Neural progenitor cell (in vitro differentiated cells): ENCODE measurements at places on chromosomes 3 and 15. TPM values are rescaled to one million over a fixed set of nuclear protein-coding genes. Genes with fewer than 3 reads are reported as not detected.

DNA sequence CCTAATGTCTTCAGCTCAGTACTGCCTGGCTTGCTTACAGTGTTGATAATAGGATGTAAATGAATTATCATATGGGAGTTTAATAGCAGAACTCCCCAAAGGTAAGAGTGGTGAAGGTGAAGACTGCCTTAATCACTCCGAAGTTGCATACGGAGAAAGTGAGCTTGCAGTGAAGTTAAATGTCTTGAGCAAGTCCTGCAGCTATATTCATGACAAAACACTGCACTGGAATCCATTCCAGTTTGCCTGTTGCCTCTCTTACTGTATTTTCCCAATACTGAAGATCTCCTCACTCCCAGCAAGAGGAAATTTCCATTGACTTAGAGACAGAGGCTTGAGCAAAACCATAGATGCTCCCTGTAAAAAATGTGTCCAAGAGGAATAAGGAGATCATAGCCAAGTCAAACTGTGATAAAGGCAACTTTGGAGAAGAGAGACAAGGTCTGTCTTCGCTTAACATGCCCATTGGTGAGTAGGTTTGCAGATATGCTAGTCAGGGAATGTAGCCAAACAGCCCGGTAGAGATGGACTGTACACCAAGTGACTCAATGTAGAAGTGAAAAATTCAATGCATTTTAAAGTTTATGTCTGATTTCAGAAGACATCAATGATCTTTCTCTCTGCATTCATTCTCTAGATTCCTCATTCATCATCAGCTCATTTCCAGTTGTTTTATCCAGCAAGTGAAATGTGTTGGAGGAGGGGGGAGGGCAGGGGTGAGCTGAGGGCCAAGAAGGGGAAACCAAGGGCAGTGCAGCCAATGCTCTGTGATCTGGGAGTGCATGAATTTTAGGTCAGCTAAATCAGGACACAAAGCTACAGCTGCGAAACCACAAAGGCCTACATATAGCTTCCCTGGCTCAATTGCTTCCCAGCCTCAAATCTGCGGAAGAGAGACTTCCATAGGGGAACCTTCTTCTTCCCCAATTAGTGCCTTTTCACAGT lies 667.1 kb upstream of the NR2F2 start:
- no peak for DNase-seq
- no peaks in the 10 kb centered on the region for H3K27me3 ChIP-seq
- peaks cover 24% of the 10 kb centered on the region for H3K4me1 ChIP-seq
- H3K36me3 ChIP-seq: no peaks in the 10 kb centered on the region
- no peak overlapping the region for H3K4me3 ChIP-seq
- H3K27ac ChIP-seq: no peak overlapping the region

The CRTC3 gene
- 4.9 and 7.4 TPM in 2 replicates for total RNA-seq

The EFCAB12 gene
- 0.13 and 0.22 TPM in 2 replicates for total RNA-seq

- no peak overlapping the region for H3K27ac ChIP-seq
- no peak for DNase-seq
- H3K4me1 ChIP-seq: peaks cover 12% of the 10 kb centered on the region
- H3K36me3 ChIP-seq: no peaks in the 10 kb centered on the region
- H3K4me3 ChIP-seq: no peak overlapping the region
These were observed 30.5 kb downstream of the ITGB5 start for GRCh38 chr3:124856677-124857076.

GRCh38 chr15:34616613-34617012 lies 33.2 kb upstream of the GOLGA8B start:
- peaks cover 11% of the 10 kb centered on the region for H3K27me3 ChIP-seq
- DNase-seq: no peak

GRCh38 chr3:155244216-155244615 lies 49.3 kb downstream of the STRIT1 start:
- no peak overlapping the region for H3K4me3 ChIP-seq
- H3K36me3 ChIP-seq: no peaks in the 10 kb centered on the region
- no peak for DNase-seq

The NANOGP8 gene
- total RNA-seq: 1.5 TPM in 1 of 2 replicates, not detected in the other

DNA sequence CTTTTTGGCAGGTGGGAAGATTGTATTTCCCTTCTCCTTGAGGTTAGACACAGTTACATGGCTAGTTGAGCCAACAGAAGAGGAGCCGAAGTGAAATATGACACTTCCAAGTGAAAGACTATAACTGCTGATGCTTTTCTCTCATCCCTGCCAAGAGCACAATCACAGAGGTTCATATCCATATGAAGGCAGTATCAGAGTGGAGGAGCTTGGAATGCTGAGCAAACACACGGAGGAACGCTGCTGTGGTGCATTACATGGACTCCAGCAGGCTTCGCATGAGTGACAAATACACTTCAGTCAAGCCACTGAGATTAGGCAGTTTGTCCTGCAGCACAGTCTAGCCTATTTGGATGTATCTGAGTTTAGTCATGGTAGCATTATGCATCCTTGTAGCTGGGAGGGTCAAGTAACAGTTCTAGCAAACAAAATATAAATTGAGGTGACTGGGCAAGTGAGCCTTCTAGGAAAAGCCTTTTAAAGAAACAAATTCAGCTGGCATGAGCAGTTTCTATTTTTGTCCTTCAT lies 5.4 kb downstream of the IQCF6 start:
- H3K27me3 ChIP-seq: no peaks in the 10 kb centered on the region
- H3K36me3 ChIP-seq: no peaks in the 10 kb centered on the region
- no peak for DNase-seq
- H3K4me3 ChIP-seq: no peak overlapping the region
- H3K4me1 ChIP-seq: no peaks in the 10 kb centered on the region
- H3K27ac ChIP-seq: no peak overlapping the region

The SI gene
- not detected in 2 replicates for total RNA-seq

- no peaks in the 10 kb centered on the region for H3K4me1 ChIP-seq
- no peaks in the 10 kb centered on the region for H3K36me3 ChIP-seq
- H3K4me3 ChIP-seq: no peak overlapping the region
- H3K27me3 ChIP-seq: no peaks in the 10 kb centered on the region
- H3K27ac ChIP-seq: no peak overlapping the region
- DNase-seq: no peak
These were observed 151.8 kb downstream of the KCNAB1 start for GRCh38 chr3:156271995-156272719.

The ZMYND10 gene
- 0.37 and 1.7 TPM in 2 replicates for total RNA-seq

The SHC4 gene
- 1.9 and 2.2 TPM in 2 replicates for total RNA-seq

GRCh38 chr3:78605178-78605577 lies 1162.6 kb downstream of the ROBO1 start:
- H3K27ac ChIP-seq: peak overlapping the region; percentile 53
- H3K4me3 ChIP-seq: no peak overlapping the region
- no peaks in the 10 kb centered on the region for H3K4me1 ChIP-seq

DNA sequence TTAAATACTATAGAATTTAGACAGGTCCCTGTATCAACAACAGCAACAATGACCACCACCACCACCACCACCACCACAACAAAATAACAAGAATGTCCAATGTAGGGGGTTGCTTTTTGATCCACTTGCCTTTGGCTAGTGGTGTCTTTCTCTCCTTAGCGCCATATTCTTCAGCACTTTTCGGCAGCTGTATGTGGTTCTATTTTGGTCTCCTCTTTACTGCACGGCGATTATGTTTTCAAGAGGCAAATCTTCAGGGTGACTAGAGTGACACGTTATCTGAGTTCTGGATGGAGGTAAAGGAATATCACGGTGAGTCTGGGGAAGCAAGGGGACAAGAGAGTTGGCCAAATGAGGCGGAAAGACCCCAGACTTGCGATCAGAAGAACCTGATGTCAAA lies 56.1 kb downstream of the ST6GAL1 start:
- H3K27me3 ChIP-seq: no peaks in the 10 kb centered on the region
- no peaks in the 10 kb centered on the region for H3K4me1 ChIP-seq
- H3K4me3 ChIP-seq: no peak overlapping the region
- no peak for DNase-seq
- no peaks in the 10 kb centered on the region for H3K36me3 ChIP-seq

The LMOD3 gene
- not detected in 2 replicates for total RNA-seq

DNA sequence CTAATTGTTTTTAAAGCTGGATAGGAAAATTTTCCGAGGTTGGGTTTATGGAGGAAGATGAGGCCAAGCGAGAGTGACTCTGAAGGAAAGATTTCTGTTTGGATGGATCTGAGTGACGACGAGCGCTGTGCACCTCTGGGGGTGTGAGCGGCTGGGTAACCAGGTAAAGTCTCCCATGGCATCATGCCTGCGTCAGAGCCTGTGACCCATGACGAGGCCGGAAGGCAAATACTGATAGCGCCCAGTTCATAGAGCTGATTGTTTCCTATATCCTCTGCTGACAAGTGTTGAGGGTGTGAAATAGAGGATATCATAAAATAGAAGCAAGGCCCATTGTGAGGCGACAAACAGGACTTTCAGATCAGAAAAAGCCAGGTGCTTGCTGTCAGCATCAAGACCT lies 33.7 kb upstream of the MAGEF1 start:
- no peaks in the 10 kb centered on the region for H3K27me3 ChIP-seq
- H3K4me1 ChIP-seq: peaks cover 36% of the 10 kb centered on the region
- DNase-seq: no peak
- H3K27ac ChIP-seq: no peak overlapping the region
- H3K36me3 ChIP-seq: no peaks in the 10 kb centered on the region

The C2CD4A gene
- not detected in 2 replicates for total RNA-seq

DNA sequence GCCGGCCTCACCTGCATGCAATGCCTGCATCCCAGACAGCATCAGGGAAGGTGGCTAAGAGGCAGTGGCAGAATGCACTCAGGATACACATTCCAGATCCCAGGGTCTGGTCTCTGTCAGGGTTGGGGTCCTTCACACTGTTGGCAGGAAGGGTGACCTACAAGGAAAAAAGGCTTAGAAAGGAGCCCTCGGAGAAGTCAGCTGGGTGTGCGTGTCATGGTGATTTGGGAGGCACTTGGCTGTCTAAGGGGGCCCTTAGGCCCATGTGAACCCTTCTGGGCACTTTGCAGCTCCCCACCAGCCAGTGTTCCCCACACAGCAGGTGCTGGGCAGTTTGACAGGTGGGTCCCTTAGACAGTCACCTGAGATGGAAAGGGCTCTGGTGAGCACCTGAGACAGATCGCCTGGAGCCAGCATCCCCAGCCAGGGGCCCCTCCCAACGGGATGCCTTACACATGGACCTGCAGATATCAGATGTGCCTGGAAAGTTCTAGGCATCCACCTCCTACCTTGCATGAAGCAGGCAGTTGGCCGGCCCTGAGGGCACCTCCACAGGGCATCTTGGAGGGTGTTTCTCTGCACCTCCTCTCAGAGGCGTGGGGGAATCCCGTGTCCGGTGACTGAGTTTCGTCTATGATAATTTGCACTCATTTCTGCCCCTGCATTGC lies 131.6 kb downstream of the LRRK1 start:
- peaks cover 13% of the 10 kb centered on the region for H3K4me1 ChIP-seq
- H3K4me3 ChIP-seq: no peak overlapping the region
- H3K36me3 ChIP-seq: no peaks in the 10 kb centered on the region
- peaks cover 32% of the 10 kb centered on the region for H3K27me3 ChIP-seq
- no peak overlapping the region for H3K27ac ChIP-seq
- no peak for DNase-seq

GRCh38 chr3:111717601-111718000 lies 122.5 kb upstream of the ZBED2 start:
- no peaks in the 10 kb centered on the region for H3K4me1 ChIP-seq
- H3K36me3 ChIP-seq: no peaks in the 10 kb centered on the region
- DNase-seq: peak; percentile 80
- H3K4me3 ChIP-seq: no peak overlapping the region
- H3K27me3 ChIP-seq: no peaks in the 10 kb centered on the region

The DNAH1 gene
- 0.80 and 2.1 TPM in 2 replicates for total RNA-seq

- no peaks in the 10 kb centered on the region for H3K4me1 ChIP-seq
- H3K27me3 ChIP-seq: no peaks in the 10 kb centered on the region
- H3K27ac ChIP-seq: no peak overlapping the region
- H3K4me3 ChIP-seq: no peak overlapping the region
- H3K36me3 ChIP-seq: no peaks in the 10 kb centered on the region
These were observed 17.7 kb upstream of the OCA2 start for GRCh38 chr15:28116521-28117431.

DNA sequence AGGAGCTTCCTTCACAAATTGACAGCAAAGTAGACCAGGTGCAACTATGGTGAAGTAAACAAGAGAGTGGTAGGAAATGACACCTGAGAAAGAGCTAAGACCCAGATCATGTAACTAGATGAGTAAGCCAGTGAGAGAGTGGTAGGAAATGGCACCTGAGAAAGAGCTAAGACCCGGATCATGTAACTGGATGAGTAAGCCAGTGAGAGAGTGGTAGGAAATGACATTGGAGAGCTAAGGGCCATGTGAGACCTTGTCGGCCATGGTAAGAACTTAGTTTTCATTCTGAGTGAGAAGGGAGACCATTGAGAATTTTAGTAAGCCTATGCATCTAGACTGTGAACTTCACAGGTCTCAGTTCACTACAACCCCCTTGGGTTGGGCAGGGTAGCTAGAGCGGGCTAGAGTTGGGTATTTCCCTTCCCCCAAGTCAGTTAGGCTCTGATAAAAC lies 5.4 kb upstream of the SENP7 start:
- H3K27ac ChIP-seq: no peak overlapping the region
- no peak overlapping the region for H3K4me3 ChIP-seq
- H3K4me1 ChIP-seq: peaks cover 3% of the 10 kb centered on the region
- DNase-seq: no peak
- H3K27me3 ChIP-seq: no peaks in the 10 kb centered on the region

DNA sequence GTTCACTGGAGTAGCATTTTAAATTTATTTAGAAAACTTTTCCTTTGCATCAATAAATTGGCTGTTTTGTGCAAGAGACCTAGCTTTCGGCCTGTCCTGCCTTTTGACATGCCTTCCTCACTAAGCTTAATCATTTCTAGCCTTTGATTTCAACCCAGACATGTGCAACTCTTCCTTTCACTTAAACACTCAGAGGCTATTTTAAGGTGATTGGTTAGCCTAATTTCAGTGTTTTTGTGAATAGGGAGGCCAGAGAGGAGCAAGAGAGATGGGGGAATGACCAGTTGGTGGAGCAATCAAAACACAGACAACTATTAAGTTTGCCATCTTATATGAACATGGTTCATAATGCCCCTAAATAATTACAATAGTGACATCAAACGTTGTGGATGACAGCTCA lies 333.4 kb downstream of the SLC9A9 start:
- H3K4me1 ChIP-seq: peaks cover 11% of the 10 kb centered on the region
- H3K27ac ChIP-seq: no peak overlapping the region
- no peaks in the 10 kb centered on the region for H3K36me3 ChIP-seq
- no peak for DNase-seq
- no peak overlapping the region for H3K4me3 ChIP-seq
- H3K27me3 ChIP-seq: no peaks in the 10 kb centered on the region

GRCh38 chr15:38688761-38689160 lies 124.1 kb upstream of the RASGRP1 start:
- no peaks in the 10 kb centered on the region for H3K36me3 ChIP-seq
- H3K4me3 ChIP-seq: no peak overlapping the region
- H3K27ac ChIP-seq: no peak overlapping the region
- H3K4me1 ChIP-seq: peaks cover 5% of the 10 kb centered on the region

- DNase-seq: peak; percentile 47
- no peaks in the 10 kb centered on the region for H3K27me3 ChIP-seq
- no peak overlapping the region for H3K4me3 ChIP-seq
- no peaks in the 10 kb centered on the region for H3K36me3 ChIP-seq
- no peaks in the 10 kb centered on the region for H3K4me1 ChIP-seq
These were observed 49.5 kb upstream of the SLC9A9 start for GRCh38 chr3:143897576-143898295.

The CDCP1 gene
- total RNA-seq: 0.12 and 0.24 TPM in 2 replicates

DNA sequence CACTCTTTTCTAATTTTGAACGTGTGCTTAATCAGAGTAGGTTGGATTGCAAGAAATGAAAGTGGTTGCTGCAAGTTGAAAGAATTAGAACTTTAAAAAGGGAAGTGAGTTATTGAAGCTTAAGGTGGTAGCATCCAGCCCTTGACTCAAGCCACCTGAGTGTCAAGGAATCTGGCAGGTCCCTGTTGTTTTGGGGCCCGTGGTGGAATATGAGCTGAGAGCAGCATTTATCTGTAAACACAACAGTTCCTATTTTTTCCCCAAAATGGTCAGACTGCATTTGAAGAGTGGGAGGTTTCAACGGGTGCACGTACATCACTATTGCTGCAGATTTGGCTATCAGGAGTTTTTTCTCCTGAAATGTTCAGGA lies 1.7 kb downstream of the ITPR1 start:
- H3K4me3 ChIP-seq: no peak overlapping the region
- H3K36me3 ChIP-seq: no peaks in the 10 kb centered on the region
- peaks cover 11% of the 10 kb centered on the region for H3K4me1 ChIP-seq
- DNase-seq: no peak
- peaks cover 55% of the 10 kb centered on the region for H3K27me3 ChIP-seq
